Stimulated activated CD8-positive, alpha-beta memory T cell treated with anti-CD3 and anti-CD28 coated beads, Interleukin-4, amount 100 ng/mL, for 1 hour (primary cell): ENCODE measurements at places on chromosomes 4 and X.
A peak's percentile ranks its signal among the peaks of the same experiment; 100 is the strongest.

GRCh38 chrX:108250654-108251579, 159.3 kb downstream of the ATG4A start:
- DNase-seq = no peak

- no peak for DNase-seq
Observed at GRCh38 chr4:102080184-102080583, 265.1 kb downstream of the SLC39A8 start.

GRCh38 chr4:152448038-152448707, 87.7 kb downstream of the FBXW7 start:
- no peak for DNase-seq

- DNase-seq = no peak
Observed at GRCh38 chr4:6027392-6027791, 9.2 kb upstream of the C4orf50 start.

DNA sequence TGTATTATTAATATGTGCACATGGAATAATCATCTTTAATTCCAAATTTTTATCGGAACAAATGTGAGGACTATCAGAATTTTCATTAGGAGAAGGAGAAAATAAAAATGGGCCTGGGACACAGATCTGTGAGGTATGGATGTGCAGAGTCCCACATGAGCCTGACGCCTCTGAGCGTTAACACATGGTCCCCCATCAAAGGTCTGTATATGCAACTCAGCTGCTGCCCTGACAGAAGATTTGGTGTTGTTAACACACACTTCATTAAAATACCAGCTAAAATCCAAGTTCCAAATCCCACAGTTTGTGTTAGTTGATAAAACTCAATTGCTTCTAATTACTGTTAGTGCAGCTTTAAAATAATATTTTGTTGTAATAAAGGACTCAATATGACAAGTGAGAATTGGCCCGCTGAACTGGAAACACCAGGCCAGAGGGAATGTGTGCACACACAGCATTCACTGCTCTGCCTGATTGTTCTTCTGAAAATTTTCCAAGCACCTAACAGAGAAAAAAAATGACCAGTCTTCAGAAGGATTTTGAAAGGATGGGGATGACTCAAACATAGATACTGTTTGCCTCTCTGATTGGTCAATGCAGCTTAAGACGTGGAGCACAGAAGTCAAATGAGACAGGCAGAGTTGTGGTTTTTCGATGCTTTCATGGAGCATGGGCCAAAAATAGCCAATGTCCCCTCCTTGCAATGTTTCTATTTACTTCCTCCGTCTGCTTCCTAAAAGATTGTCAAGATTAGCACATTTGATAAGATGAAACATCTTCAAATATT, 266.6 kb downstream of the NKX6-1 start:
- DNase-seq = no peak

DNA sequence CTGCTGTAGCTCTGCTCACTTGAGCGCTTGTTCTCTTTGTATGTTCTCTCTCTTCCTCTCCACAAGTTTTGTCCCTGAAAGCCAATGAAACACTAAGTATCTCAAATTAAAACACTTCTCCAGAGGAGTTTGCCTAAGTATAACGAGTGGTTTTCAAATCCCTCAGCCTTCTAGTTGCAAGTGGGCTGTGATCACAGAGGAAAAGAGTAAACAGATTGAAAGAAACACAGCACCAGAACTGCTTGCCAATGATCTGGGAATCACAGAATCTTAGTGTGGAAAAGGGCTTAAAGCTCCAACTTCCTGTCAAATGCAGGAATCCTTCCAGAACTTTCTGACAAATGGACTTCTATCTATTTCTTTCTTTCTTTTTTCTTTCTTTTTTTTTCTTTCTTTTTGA, 4.8 kb upstream of the PRSS12 start:
- DNase-seq = no peak

DNA sequence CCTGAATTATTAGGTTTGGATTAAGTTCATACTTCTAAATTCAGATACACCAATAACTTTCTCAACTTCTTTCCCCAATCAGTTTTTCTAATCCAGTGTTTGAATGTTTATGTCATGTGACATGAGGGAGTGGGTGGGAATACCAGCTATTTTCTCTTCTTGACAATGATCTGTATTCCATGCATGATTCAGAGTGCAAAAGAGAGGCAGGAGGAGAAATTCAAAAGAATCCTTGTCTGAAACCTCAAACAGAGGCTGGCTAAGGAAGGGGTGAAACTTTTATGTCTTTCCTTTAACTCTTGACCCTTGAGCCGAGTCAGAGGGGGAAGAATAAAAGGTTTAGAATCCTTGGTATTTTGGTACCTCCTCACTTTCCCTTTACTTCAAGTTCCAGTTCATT, 544.7 kb downstream of the SPRY1 start:
- DNase-seq = no peak

- DNase-seq = no peak
Observed at GRCh38 chrX:30821116-30821515, 67.9 kb downstream of the TAB3 start.

DNA sequence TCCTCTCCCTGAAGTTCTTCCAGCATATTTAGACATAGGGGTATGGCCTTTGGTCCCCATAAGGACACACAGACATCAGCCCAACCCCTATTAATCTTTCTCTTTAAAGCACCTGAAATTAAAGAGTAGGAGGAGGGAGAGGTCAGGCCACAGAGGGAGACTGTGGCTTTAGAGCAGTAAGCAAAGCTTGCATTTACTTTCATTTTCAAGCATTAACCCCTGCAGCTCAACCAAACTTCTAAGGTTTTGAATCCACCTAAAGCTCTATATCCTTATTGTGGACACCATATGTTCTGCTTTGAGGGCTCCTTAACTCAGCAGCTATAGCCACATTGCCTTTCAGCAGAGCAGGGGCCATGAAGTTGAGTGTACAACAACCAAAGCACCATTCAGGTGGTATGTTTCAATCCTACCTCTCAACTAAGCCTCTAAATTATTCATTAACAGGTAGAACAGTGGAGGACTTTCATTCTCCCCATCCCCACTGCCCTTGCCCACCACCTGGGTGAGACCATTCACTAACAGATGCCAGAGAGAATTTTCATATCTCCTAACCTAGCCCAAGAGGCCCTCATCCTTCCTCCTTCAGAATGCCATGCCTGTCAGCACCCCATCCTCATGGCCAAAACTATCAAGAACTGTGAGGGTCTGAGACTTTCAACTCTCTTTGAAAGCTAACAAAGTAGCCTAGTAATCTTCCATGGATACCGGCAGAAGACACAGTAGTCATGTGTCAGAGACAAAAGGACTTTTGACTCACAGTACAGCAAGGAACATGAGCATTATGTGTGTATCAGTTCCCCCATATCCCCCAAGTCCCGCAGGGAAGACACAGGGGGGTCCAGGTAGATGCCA, 20.8 kb downstream of the LIN54 start:
- no peak for DNase-seq

DNA sequence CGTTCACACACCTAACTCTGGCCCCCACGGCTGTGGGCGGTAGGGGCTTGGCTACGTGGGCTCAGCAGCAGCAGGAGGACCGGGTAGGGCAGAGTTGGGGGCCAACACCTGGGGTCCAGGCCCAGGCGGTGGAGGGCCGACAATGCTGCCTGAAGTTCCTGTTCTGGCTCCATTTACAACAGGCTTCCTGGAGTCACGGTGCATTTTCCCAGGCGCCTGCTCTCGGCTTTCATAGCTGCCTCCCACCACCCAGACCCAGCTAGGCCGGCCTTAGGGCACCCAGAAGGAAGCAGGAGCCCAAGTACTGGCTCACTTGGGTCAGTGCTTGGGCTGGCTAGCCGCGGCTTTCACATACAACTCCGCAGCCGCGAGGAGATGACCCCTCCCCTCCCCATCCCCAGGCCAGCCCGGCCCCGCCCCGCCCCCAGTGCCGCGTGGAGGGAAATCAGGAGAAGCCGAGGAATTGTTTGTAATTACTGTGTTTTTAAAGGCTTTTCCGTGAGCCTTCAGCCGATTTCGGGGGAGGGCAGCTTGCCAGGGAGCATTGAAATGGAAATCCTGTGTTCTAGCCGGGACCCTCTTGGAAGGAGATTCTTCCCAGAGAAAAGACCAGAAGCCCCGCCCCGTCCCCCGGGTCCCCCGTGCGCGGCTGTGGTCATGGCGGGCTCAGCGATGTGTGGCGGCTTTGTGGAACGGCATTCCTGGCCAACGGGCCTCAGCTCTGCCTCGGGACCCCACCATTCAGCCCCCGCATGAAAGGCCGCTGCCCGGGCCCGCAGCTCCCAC, 28.5 kb downstream of the PJA1 start:
- no peak for DNase-seq

- no peak for DNase-seq
Observed at GRCh38 chr4:55866290-55866907, 13.0 kb downstream of the EXOC1 start.

- DNase-seq = no peak
Observed at GRCh38 chr4:122539861-122540465, 80.9 kb downstream of the IL21 start.

- DNase-seq = no peak
Observed at GRCh38 chr4:88166608-88167007, 8.2 kb upstream of the ABCG2 start.

DNA sequence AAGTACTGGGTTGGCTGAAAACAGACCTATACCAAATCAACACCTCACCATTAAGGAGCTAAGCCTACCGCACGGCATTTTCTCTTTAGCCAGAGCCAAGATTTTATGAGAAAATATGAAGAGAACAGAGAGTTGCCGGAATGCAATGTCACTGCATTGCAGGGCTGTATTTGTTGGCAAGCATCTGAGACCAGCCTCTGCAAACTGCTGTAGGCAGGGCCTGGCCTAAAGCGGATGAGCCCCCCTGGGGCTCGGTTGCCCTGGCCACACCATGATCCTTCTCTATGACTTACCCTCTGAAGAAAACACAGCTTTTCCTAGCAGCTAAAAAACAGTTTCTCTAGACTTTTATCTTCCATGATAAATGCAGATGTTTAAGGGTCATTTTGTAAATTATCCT, 120.5 kb upstream of the SORBS2 start:
- no peak for DNase-seq

DNA sequence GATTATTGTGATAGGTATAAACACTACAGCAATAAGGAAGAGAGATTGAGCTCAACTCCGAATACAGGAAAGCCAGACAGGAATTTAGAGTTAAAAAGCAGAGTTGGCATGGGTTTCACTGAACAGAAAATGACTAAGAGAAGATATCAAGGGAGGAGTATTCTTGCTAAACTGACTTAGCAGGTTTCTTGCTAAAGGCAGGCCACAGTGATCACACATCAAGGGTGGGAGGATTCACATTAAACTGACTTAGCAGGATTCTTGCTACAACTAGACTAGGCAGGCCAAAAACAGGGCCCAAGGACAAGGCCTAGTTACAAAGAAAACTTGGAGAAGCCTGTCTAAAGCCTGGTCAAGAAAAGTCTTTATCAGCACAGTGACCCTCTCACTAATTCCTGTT, 195.1 kb downstream of the MAGEB5 start:
- DNase-seq = no peak

GRCh38 chr4:170059421-170059820, 30.3 kb downstream of the AADAT start:
- DNase-seq = no peak

DNA sequence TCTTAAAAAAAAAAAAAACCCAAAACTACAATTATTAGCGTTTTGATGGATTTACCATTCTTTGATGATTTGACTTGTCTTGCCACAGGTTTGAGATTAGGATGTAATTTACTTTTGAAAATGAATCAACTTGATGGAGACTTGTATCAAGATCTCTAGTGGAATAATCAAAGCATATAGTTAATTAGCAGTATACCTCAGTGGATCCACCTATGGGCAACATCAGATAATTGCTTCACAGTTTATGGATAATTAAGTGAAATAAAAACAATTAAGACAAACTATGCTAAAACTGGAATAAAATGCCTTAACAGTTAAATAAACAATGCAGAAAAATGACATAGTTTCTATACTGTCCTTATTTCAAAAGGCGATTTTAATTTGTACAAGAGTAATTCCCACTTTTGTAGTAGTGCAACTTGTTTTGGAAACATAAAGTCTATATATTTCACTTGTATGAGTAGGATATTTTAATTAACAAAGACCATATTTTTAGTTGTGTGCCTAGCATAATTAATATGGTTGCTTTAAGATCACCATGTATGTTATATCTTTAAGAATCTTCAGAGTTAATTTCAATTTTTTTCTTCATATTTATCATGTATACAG, 4.2 kb downstream of the CPEB2 start:
- no peak for DNase-seq

DNA sequence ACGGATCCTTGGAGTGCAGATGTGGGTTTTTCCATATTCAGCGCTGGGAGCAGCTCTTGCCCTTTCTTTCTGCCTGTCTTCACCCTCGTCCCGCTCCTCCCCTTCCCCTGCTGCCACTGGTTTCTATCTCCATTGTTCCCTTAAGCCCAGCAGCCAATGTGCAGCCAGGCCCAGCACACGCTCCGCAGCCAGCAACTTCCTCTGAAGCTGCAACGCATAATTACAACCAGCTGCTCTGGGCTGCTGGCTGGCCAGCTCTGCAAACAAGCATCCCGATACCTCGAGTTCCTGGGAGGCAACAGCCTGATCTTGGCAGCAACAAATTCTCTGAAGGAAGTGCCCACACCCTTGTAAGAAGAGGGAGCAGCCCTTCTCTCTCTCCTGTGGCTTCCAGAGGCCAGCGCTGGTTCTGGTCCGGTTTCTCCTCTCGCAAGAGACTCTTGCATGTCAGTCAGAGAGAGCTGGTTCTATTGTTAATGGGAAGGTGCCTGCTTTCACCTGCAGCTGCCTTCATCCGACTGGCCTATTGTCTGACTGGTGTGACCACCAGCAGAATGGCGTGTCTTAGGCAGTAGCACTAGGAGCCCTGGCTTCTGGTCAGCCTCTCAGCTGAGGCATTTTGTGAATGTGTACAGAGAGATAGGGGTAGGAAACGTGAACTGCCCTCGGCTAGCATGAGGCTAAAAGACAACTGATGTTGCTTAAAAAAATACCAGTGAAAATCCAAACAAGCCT, 83.8 kb upstream of the MAML3 start:
- DNase-seq = no peak

DNA sequence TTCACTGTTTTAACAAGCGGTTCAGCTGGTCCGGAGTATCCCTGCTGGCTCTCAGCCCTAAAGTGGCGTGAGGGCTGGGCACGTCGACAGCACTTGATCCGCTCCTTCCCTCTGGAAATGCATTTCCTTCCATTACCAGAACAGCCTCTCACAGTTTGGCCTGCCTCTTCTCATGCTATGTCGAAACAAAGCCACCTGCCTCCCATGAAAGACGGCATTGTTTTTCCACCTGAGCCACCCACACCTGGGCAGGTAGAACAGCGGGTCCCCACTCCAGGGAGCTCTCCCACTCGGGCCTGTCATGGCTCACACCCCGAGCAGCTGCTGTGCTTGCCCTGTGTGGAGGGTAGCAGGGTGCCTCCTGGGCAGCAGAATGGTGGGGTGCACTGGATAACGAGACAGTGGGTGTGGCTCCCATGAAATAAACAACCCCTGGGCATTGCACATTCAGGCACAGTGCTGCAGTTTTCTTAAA, 86.2 kb downstream of the FHDC1 start:
- DNase-seq = no peak

GRCh38 chr4:99816545-99817308, at the start of gene DAPP1:
Gene DAPP1, plus strand, starts transcription at chr4:99816827. Its CDS starts 87 bp downstream, at chr4:99816914.
- peak; percentile 37 for DNase-seq

GRCh38 chr4:119872371-119873016, 194.2 kb downstream of the MAD2L1 start:
- DNase-seq = no peak

GRCh38 chr4:106604319-106605051, 235.9 kb upstream of the GIMD1 start:
- no peak for DNase-seq

- no peak for DNase-seq
Observed at GRCh38 chrX:69010339-69010738, 154.9 kb downstream of the PJA1 start.

- DNase-seq = no peak
Observed at GRCh38 chrX:24423960-24424359, 41.1 kb upstream of the PDK3 start.

- DNase-seq = no peak
Observed at GRCh38 chr4:153950100-153950979, 161.5 kb upstream of the SFRP2 start.
